ENCODE measurements at places on chromosomes 4 and X.
A peak's percentile ranks its signal among the peaks of the same experiment; 100 is the strongest.

DNA sequence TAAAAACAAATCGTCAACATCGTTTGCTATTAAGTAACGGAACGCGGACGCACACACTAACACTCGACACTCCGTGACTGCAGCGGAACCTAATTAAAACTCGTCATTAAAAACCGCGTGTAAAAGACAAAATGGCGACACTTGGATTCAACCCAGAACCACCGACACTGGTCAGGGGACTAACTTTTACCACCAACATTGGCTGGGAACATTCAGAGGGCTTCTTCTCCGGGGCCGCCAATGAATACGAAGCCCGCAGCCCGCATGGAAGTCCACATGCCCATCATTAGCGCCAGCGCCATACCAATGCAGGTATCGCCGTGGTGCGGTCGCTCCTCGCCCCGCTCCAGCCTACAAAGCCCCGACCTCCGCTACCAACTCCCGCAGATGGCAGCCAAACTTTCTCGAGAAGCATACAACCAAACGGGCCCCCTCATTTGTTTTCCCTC, 498 bp downstream of the RBMX start:
- H3K4me1 ChIP-seq: no peaks in the 10 kb centered on the region
- peaks cover 19% of the 10 kb centered on the region for H3K36me3 ChIP-seq
- peak overlapping the region; percentile 94 for H3K4me3 ChIP-seq
- H3K27ac ChIP-seq: peak overlapping the region; percentile 100

GRCh38 chr4:17128268-17128667, 229.8 kb upstream of the LDB2 start:
- H3K4me3 ChIP-seq: no peak overlapping the region
- H3K27ac ChIP-seq: no peak overlapping the region
- no peaks in the 10 kb centered on the region for H3K36me3 ChIP-seq
- no peaks in the 10 kb centered on the region for H3K4me1 ChIP-seq
- DNase-seq: no peak

DNA sequence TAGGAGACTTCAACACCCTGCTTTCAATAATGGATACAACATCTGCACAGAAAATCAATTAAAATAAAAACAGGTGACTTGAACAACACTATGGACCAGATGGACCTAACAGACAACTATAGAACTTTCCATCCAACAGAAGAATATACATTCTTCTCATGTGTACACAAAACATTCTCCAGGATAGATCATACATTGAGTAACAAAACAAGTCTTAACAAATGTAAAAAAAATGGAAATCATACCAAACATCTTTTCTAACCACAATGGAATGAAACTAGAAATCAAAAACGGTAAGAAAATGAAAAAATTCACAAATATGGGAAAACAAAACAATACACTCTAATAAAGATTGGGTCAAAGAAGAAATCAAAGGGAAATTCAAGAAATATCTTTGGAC, 24.7 kb downstream of the CYP2U1 start:
- H3K27ac ChIP-seq: no peak overlapping the region
- no peaks in the 10 kb centered on the region for H3K27me3 ChIP-seq
- no peaks in the 10 kb centered on the region for H3K4me1 ChIP-seq
- H3K36me3 ChIP-seq: peaks cover 16% of the 10 kb centered on the region
- no peak for DNase-seq
- H3K4me3 ChIP-seq: no peak overlapping the region

DNA sequence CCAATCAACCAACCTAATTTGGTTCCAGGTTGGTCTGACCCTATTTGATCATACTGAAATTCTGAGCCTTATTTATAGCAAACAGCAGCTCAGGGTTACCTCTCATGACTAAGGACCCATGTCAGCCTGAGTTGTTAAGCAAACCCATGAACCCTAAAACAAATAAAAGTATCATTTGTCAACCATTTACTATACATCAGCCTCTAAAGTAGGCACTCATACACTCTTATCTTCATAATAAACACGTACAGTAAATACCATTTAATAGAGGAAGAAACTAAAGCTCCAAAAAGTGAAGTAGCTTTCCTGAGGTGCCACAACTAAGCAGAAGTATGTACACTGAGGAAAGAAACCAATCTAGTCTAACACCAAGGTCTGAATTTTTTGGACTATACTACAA, 25.2 kb downstream of the MANBA start:
- H3K27ac ChIP-seq: no peak overlapping the region
- no peak overlapping the region for H3K4me3 ChIP-seq
- H3K4me1 ChIP-seq: peaks cover 48% of the 10 kb centered on the region
- H3K27me3 ChIP-seq: no peaks in the 10 kb centered on the region
- DNase-seq: no peak

- no peaks in the 10 kb centered on the region for H3K36me3 ChIP-seq
- peaks cover 12% of the 10 kb centered on the region for H3K4me1 ChIP-seq
- no peak for DNase-seq
- H3K27me3 ChIP-seq: no peaks in the 10 kb centered on the region
- H3K27ac ChIP-seq: no peak overlapping the region
- H3K4me3 ChIP-seq: no peak overlapping the region
These were observed 33.4 kb downstream of the ANXA3 start for GRCh38 chr4:78584863-78585547.

DNA sequence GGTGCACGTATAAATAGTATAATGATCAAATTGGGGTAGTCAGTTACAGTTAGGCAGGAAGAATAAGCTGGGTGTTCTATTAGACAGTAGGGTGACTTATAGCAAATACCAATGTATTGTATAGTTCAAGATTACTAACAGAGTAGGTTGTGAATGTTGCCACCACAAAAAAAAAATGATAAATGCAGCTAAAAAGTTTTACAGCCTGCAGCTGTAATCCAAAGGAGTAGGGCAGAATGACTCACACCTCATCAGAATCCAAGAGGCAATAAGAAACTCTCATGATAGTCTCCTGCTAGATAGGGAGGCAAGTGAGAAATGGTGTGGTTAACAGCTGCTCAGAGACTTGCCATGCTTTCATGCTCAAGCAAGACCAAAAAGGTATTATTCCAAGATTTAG, 19.6 kb upstream of the TCEAL4 start:
- H3K4me3 ChIP-seq: no peak overlapping the region
- peaks cover 4% of the 10 kb centered on the region for H3K27me3 ChIP-seq
- no peak for DNase-seq
- no peaks in the 10 kb centered on the region for H3K4me1 ChIP-seq
- H3K36me3 ChIP-seq: no peaks in the 10 kb centered on the region

DNA sequence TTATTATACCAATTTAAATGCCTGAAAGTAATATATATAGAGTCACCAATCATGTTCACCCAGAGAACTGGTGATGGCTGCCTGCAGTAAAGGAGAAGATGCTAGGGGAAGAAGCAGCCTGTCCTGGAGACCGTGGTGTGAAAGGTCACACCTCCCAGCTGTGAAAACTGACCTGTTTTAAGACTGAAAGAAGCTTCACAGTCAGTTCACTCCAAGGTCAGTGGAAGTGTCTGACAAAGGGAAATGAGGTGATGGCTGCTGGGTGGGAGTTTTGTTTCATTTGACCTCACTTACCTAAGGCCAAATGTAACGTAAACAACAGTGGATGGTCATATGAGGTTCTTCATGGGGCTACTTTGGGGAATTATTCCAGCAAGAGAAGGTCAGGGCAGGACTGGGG, 352.1 kb upstream of the GATB start:
- H3K4me3 ChIP-seq: no peak overlapping the region
- no peak overlapping the region for H3K27ac ChIP-seq
- DNase-seq: no peak
- H3K4me1 ChIP-seq: peaks cover 18% of the 10 kb centered on the region

DNA sequence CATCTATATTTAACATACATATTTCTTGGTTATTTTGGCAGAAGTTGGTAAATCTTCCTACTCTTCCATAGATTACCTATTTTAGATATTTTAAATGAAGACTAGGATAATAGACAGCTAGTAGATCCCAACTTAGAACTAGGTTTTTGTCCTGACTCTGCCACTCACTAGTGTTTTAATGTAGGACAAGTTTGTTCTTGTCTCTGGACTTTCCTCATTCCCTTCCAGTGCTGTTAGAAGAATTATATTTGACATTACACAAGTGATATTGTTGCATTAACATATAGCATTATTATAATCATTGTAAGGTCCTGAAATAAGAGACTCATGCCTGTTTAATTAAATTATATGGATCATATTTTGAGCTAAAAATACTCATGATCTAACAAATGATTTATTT, 24.1 kb upstream of the ALB start:
- no peak overlapping the region for H3K27ac ChIP-seq
- no peak for DNase-seq
- no peak overlapping the region for H3K4me3 ChIP-seq
- peaks cover 4% of the 10 kb centered on the region for H3K27me3 ChIP-seq
- no peaks in the 10 kb centered on the region for H3K36me3 ChIP-seq

- H3K27me3 ChIP-seq: peaks cover 42% of the 10 kb centered on the region
- H3K27ac ChIP-seq: no peak overlapping the region
- DNase-seq: no peak
- H3K36me3 ChIP-seq: no peaks in the 10 kb centered on the region
- no peak overlapping the region for H3K4me3 ChIP-seq
These were observed 4.0 kb downstream of the SRPX start for GRCh38 chrX:38216642-38217041.

DNA sequence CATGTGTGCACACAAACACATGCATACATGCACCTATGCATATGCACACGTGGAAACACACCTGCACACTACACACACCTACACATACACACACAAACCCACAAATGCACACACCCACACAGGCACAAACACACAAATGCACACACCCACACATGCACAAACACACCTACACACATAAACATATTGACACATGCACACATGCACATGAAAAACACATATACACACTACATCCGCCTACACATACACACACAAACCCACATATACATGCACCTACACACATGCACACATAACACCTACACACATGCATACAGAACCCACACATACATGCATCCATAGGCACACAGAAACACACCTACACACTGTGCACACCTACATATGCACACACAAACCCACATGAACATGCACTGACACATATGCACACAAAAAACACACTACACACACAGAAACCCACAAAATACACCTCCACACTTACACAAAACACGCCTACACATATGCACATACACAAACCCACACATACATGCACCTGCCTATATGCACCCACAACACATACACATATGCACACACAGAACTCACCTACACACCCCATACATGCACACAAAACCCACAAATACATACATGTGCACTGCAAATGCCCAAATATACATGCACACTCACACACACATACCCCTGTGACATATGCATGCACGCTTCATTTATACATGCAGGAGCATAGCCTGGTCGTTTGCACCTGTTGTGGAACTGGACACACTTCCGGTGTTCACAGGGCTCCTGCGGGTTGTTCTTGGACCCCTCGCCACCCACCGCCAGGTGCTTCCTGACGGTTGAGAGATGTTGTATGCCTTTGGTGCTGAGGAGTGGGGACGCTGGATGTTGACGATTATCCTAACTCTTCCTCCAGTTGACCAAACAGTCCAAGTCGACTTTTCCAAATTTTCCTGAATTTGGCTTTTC, 22.1 kb downstream of the CD99 start:
- peaks cover 51% of the 10 kb centered on the region for H3K4me1 ChIP-seq
- H3K27ac ChIP-seq: no peak overlapping the region
- DNase-seq: no peak
- peaks cover 27% of the 10 kb centered on the region for H3K36me3 ChIP-seq
- H3K27me3 ChIP-seq: no peaks in the 10 kb centered on the region

GRCh38 chr4:8046925-8047541, 107.4 kb upstream of the AFAP1 start:
- no peak overlapping the region for H3K27ac ChIP-seq
- peaks cover 26% of the 10 kb centered on the region for H3K36me3 ChIP-seq
- DNase-seq: no peak
- H3K4me3 ChIP-seq: no peak overlapping the region
- peaks cover 26% of the 10 kb centered on the region for H3K27me3 ChIP-seq

GRCh38 chr4:74435296-74435695, 9.6 kb upstream of the AREG start:
- no peak overlapping the region for H3K27ac ChIP-seq
- no peaks in the 10 kb centered on the region for H3K27me3 ChIP-seq
- no peak overlapping the region for H3K4me3 ChIP-seq
- H3K36me3 ChIP-seq: peaks cover 4% of the 10 kb centered on the region
- H3K4me1 ChIP-seq: no peaks in the 10 kb centered on the region

- H3K4me3 ChIP-seq: peak within 1 kb of the TSS; percentile 67
- peaks cover 17% of the 10 kb centered on the region for H3K36me3 ChIP-seq
- DNase-seq: no peak
- H3K27ac ChIP-seq: peak within 1 kb of the TSS; percentile 84
- peaks cover 80% of the 10 kb centered on the region for H3K27me3 ChIP-seq
These were observed at the start of gene HAND2 for GRCh38 chr4:173529477-173530325. Gene HAND2 (minus strand): TSS chr4:173530229. CDS start chr4:173529289, 940 bp downstream.

GRCh38 chr4:120617171-120617570, 305.4 kb downstream of the PRDM5 start:
- H3K4me3 ChIP-seq: no peak overlapping the region
- no peaks in the 10 kb centered on the region for H3K27me3 ChIP-seq
- H3K27ac ChIP-seq: no peak overlapping the region

DNA sequence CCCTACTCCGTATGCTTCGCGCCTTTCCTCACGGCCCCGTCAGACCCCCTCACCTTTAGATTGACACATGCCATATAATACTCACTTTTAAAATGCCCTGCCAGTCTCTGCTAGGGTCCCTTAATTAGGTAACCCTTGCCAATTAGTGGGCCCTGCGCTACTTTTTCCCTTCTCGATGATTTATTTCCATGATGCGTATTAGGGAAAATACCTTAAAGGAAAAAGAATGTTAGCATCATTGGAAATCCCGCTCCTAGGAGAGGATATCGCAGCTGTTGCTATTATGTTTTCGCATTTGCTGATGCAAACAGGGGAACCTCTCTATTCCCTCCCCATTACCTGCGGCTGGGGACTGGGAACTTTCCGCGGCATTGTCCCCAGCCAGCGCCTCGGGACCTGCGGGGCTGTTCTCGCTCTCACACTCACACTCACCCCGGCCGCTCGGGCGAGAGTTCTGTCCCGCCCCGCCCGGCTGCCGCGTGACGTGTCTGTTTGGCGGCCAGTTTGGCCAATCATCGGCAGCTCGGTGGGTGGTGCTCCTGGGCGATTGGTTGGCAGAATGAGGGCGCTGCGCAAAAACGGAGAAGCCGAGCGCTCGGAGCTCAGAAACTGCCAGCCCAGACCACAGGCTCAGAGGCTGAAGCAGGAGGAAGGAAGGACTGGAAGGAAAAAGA, at the start of gene PCDH10:
Gene PCDH10 (plus strand): TSS at position 605 of the 674 bp plus-strand sequence. CDS start 847 bp downstream, outside the sequence.
- H3K4me3 ChIP-seq: peak within 1 kb of the TSS; percentile 73
- peaks cover 73% of the 10 kb centered on the region for H3K27me3 ChIP-seq
- H3K27ac ChIP-seq: peak within 1 kb of the TSS; percentile 71

DNA sequence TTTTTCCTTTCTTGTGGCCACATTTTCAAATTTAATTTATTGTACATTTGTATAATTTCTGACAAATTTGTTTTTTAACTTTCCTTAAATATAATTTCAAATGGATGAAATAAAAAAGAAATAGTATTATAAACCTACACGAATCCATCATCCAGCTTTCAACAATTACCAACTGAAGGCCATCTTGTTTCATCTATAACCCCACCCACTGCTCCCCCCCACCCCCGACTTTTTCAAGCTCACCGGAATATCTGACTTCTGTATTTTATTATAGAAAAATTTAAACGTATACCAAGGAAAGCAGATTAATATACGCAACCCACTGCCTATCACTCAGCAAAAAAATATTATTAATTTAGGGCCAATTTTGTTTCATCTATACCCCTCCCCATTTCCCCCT, 1.1 kb downstream of the MORF4L2 start:
- no peaks in the 10 kb centered on the region for H3K27me3 ChIP-seq
- peaks cover 5% of the 10 kb centered on the region for H3K36me3 ChIP-seq
- H3K4me1 ChIP-seq: no peaks in the 10 kb centered on the region
- H3K27ac ChIP-seq: peak overlapping the region; percentile 77

- H3K27me3 ChIP-seq: peaks cover 20% of the 10 kb centered on the region
- H3K4me1 ChIP-seq: no peaks in the 10 kb centered on the region
- DNase-seq: no peak
- no peaks in the 10 kb centered on the region for H3K36me3 ChIP-seq
- no peak overlapping the region for H3K4me3 ChIP-seq
These were observed 9.1 kb upstream of the HSPA4L start for GRCh38 chr4:127772769-127773671.

Data from stimulated activated naive B cell treated with anti-CD40 and anti-IgM and Interleukin-4, amounts not matched to agents 10 μg/mL and 1 μg/mL and 100 μg/mL, for 72 hours (primary cell).